H1 (cell line): ENCODE measurements at places on chromosomes 11 and 22.

GRCh38 chr11:35344681-35345574 lies 74.4 kb downstream of the SLC1A2 start:
- no peak for DNase-seq

- no peak for DNase-seq
Measured at GRCh38 chr22:49879871-49880270, 26.2 kb downstream of the ZBED4 start.

- peak; percentile 53 for DNase-seq
Measured at GRCh38 chr11:64204464-64204989, 2.0 kb upstream of the FERMT3 start.

DNA sequence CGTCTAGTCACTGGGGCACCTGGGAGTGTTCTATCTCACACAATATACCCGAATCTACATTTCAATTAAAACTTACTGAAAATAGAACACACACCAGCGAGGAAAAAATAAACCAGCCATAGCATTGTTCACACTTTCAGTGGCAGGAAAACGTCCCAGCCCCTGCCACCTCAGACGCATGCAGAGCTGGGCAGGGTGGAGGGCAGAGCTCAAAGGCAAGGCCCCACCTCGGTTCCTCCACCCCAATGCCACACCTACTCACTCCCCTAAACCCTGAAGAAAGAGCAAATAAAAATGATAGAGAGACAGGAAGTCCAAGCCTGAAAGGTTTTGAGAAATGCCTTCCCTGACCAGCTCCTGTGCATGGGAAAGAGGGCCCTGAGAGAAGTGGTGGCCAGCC lies 14.8 kb downstream of the B3GNT6 start:
- no peak for DNase-seq

GRCh38 chr11:116185551-116185950 lies 587.2 kb downstream of the BUD13 start:
- no peak for DNase-seq

DNA sequence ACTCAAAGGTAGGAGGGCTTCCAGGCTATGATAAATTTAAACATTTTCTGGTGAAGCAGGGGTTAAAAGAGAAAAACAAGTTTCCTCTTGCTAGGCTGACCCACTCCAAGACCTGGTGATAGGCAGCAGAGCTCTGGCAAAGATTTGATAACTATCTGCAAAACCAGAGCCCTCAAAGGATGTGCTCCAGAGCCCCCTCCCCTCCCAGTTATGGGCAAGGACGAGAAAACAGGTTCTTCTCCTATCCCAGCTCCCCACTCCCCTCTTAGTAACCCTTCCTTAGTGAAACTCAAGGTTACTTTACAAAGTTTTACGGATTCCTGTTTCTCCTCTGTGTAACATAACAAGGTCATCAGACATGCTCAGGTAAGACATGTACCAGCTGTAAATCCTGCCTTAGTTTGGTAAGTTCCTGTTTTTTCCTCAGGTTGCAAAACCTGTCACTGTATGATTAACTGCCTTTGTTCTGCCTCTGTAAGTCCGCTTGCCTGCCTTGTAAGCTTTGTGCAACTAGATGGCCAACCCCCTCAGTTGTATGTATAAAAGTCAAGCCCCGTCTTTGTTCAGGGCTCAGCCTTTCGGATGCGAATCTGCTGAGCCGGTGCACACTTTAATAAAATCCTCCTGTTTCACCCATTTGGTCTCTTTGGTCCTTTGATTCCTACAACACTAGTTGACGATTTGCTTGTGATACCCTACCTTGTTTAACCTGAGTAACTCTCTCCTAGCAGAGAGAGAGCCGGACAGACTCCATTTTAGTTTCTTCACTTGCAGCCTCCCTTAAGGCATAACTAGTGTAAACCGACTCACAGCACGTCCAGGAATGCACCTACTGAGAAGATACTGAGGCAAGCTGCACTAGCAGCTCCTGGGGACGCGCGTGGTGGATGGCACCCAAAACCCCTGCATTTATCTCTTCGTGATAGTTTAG lies 13.9 kb downstream of the APOBEC3H start:
- no peak for DNase-seq

DNA sequence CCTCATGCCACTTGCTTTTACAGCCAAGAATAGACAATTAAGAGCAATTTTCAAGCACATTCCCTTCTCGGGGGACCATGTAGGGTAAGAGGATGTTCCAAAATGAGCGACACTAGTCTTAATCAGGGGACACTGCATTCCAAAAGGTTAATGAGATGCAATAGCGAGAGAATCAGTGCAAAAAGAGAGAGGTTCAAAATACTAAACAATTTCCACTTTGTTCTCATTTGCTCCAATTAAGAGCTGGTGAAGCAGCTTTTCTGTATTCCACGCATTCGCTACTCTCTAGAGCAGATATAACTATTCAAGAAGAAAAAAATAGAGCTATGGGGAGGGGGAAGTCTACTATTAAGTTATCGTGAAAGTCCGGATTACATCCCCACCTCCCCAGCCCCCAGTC lies 811 bp downstream of the LRRC4C start:
- DNase-seq, result no peak

DNA sequence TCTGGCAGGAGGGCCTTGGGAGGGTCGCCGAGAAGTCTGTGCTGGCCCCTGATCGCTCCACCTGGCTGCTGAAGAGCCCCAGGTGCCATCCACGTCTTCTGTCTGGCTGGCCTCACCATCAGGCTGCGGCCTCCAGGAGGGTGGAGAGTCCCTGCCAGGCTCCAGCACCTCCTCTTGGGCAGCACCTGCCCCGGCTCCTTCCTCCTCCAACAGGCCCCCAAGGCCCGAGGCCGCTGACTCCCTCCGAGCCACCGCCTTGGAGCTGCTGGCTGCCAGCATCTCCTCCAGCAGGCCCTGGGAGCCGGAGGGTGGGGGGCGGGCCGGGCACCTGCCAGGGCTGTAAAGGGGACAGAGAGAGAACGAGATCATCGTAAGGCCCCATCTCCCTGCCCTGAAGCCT lies 22.3 kb downstream of the TNKS1BP1 start:
- DNase-seq, result no peak

DNA sequence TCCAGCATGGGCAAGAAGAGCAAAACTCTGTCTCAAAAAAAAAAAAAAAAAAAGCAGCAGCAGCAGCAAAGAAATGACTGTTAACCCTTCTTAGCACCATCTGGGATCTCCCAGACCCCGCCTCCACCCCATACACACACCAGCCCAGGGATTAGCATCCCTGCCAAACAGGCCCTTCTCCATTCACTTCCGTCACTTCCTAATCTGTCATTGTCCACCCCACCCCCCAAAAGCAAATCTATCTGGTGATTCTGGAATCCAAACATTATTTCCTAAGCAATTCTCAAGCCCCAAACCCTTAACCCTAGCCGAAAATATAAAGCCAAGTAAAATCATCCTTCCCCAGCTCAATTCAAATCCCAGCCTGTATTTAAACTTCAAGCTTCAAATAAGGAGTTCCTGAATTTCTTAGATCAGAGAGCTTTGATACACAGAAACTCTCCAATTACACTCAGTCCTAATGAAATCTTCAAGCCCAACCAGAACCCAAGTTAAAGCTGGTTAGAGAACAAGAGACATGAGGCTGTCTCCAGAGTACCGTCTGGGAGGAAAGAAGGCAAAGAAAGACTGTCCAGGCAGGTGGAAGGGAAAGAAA lies 6.0 kb upstream of the AHNAK start:
- no peak for DNase-seq

DNA sequence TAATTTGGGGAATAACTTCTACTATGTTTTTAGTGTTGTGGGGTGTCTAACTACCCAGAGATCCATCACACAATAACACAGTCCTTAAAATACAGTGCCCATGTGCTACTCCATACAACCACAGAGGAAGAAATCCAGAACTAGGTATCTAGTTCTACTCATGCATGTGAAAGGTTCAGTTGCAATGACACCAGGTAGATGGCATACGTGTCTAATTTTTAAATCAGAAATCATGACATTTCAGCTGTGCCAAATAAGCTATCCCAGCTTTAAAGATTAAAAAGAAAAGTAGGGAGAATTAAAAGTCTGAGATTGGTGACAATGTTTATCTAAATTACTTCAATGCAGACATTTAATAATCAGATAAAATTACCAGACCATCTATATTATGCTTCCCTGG lies 122.2 kb downstream of the CD44 start:
- DNase-seq, result no peak

DNA sequence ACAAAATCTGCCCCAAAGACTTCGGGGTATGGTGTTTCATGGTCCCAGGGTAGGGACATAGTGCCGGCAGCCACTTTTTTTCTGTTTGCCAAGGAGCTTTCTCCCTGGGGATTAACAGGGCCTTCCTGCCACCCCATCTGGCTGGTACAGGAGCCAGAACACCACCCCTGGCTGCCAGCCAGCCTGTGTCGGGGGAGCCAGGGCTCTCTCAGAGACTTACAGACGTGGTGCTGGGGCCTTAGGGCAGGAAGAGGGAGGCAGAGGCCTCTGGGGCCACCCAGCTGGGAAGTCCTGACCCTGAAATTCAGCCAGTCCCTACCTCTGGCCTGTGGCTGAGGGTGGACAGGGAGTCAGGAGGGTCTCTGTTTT lies 52.4 kb upstream of the CDON start:
- no peak for DNase-seq

DNA sequence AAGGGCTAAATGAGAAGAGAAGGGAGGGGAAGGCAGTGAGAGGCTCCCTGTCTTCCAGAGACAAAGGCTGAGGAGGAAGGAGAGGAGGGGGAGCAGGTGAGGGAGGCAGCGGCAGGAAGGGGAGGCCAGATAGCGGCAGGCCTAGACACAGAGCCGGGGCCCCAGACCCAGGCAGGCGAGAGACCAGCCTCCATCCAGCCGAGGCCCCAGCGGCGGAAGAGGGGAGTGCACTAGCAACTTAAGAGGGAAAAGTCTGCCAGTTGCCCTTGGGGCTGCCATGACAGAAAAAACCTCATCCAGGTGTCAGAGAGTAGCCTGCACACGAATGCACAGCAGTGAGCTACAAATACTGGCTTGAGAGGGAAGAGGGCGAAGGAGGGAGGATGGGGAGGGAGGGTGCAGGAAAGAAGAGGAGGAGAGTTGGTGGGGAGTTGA lies 46.7 kb downstream of the IGLL1 start:
- peak; percentile 87 for DNase-seq

DNA sequence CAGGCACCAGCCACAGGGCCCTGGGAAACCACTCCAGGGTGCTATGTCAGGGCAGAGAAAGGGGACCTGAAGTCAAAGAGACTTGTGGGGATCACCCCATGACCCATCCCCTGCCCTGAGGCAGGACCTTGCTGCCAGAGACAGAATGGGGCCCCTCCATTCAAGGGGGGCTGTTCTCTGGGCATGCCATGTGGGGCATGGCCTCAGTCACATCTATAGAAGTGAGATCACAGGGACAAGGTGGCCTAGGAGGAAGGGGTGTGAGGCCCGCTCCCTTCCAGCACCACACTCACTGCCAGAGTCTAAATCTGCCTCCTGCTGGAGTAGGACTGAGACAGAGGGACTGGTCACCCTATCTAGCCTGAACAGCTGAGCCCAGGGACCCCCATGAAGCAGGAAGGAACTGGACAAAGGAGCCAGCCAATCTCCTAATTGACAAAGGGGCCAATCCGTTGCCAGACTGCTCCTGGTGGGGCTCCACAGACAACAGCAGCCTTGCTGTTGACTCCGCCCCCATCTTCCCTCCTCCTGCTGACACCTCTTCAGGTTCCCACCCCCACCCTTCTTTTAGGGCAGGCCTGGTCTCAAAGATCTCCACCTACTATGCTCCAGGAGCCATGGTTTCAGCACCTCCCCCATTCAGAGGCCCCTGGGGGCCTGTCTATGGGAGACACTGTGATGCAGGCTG lies 26.0 kb downstream of the NEAT1 start:
- DNase-seq, result no peak

DNA sequence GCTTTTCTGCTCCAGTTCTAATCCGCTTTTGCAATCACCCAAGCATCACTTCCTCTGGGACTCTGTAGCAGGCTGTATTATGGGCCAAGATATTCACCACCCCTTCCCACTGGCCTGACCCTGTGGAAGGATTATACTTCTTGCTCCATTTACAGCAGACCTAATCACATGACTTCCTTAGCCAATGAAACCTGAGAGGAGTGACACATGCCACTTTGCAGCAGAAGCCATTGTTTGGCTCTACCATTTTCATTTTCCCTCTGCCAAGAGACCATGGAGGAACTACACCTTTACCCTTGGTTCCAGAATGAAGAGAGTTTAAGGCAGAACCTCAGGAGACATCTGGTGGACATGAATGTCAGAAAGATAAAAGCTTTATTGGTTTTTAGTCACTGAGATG lies 134.9 kb upstream of the HSD17B12 start:
- no peak for DNase-seq

DNA sequence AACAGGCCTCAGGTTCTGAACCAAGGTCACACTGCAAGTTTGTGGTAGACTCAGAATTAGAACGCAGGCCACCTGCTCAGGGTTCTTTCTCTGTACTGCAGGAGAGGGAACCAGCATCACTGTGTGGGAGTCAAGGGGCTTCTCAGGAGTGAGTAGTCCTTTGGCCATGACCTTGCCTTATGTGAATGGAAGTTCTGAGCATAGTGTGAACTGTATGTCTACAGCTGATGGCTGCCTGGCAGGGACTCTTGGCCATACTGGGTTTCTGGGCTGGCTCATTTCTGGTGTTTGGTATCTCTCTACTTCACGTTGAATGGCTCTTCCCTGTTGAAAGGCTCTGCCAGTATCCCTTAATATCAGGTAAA lies 40.1 kb upstream of the TUB start:
- DNase-seq, result peak; percentile 11

DNA sequence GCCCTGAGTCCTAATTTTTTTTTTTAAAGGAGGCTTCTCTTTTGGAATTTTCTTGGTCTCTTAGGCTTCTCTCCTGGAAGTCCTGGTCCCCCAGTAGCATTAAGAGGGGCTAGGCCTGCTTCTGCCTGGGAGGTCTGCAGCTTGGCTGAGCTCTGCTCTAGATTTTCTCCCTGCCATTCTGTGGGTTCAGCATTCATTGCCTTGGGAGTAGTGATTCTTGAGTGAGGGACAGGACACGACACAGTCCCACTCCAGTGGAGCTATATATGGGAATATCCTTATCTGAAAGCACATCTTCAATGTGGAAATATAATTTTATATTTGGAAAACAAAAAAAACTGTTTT lies 3.7 kb downstream of the IGSF22 start:
- DNase-seq, result no peak

GRCh38 chr22:16800358-16800757 lies 24.9 kb downstream of the XKR3 start:
- no peak for DNase-seq

DNA sequence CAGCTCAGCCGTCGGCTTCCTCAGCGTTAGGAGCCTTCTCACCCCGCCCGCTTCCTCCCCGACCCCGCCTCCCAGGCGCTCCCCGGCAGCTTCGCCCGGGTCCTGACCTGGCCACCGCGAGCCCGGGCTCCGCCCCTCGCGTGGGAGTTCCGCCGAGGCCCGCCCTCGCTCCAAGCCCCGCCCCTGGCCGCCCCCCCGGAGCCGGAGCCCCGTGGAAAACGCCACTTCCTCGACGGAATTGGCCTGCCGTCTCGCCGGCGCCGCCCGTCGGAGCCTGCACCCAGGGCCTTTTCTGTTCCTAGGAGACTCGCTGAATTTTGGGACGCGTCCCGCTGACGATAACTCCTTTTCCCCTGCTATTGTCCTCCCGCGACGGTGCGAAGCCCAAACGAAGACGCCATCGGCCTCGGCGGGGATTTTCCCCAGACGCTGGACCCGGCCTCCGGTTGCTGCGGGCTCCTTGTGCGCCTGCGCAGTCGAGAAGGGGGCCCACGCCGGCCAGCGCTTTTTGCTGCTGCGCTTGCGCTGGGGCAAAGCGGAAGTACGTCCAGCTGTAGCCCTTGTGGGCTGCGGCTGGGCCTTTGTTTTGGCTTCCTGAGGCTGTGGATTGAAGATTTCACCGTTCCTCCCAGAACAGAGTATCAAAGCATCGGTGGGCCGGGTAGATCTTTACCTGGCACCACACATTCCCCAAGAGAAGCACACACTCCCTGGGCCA lies 10.0 kb downstream of the RELA start:
- no peak for DNase-seq

GRCh38 chr22:50314455-50315288 lies 7.2 kb upstream of the PLXNB2 start:
- no peak for DNase-seq
